NCI-H2171 treated with DMSO at 0.1 percent for 48 hours (cell line): ENCODE measurements at places on chromosomes 7 and 10.
A peak's percentile ranks its signal among the peaks of the same experiment; 100 is the strongest.

- DNase-seq = peak; percentile 71
These were observed 2.9 kb upstream of the MYOZ1 start for GRCh38 chr10:73644015-73644743.

DNA sequence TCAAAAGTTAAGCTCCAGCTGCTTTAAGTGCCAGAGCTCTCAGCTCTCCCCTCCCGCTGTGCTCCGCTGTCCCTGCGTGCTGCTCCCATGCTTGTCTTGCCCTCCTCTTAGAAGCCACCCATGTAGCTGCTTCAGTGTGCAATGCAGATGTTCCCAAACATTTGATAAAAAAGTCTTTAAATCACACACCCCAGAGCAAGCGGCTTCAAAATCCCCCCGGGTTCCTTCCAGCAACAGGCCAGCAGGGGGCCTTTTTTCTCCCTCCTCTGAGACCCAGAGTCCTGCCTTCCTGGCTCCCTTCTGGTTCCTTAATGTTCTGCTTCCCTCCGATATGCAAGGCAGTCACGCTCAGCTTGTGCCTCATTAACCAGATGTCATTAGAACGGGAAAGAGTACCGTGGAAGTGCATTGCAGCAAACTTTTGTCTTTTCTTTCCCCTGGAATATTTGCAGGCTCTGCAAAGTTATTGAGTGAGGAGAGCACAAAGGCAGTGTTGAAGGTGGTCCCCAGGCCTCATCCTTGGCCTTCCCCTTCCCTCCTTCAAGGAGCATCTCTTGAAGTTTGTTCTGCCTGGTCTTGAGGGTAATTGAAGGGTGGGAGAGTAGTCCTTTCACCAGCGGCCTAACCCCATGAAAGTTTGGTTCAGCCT lies 25.5 kb downstream of the LDB3 start:
- no peak for DNase-seq

- DNase-seq = no peak
These were observed 80.0 kb upstream of the STEAP1B start for GRCh38 chr7:22579961-22580360.

DNA sequence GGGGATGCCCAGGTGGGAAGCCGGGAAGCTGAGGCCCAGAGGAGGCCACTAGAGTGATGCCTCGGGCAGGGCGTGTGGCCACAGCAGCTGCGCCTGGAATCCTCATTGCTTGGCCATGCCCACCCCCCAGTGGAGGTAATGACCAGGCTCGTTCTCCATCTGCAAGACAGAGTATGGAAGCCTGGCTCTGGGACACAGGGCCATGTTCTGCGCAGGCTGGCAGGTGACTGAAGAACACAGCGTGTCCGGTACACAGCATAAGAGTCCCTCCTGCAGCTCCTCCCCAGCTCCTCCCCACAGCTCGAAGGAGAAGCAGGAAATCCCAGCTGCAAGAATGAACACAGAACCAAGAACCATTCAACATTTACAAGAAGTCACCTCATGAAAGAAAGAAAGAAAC lies 64.8 kb downstream of the SMURF1 start:
- DNase-seq = no peak

DNA sequence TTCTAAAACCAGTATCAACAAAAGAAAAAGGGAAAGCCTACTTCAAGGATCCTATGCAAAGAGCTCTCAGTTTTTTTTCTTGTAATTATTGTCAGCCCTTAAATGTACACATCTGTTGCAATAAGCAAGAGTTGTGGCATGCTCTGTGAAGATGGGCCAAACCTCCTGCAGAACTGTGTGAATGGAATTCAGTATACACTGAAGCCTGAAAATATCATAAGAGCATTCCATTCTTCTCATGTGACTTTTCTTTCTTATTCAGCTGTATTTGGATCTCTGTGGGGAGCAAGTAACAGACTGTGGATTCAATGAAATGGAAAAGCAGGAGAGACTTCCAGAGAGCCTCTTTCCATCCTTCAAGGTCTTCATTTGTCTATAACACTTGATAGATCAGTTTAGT lies 130.7 kb downstream of the SAMD9 start:
- no peak for DNase-seq

- no peak for DNase-seq
These were observed 16.6 kb upstream of the NRBF2 start for GRCh38 chr10:63116452-63117072.

DNA sequence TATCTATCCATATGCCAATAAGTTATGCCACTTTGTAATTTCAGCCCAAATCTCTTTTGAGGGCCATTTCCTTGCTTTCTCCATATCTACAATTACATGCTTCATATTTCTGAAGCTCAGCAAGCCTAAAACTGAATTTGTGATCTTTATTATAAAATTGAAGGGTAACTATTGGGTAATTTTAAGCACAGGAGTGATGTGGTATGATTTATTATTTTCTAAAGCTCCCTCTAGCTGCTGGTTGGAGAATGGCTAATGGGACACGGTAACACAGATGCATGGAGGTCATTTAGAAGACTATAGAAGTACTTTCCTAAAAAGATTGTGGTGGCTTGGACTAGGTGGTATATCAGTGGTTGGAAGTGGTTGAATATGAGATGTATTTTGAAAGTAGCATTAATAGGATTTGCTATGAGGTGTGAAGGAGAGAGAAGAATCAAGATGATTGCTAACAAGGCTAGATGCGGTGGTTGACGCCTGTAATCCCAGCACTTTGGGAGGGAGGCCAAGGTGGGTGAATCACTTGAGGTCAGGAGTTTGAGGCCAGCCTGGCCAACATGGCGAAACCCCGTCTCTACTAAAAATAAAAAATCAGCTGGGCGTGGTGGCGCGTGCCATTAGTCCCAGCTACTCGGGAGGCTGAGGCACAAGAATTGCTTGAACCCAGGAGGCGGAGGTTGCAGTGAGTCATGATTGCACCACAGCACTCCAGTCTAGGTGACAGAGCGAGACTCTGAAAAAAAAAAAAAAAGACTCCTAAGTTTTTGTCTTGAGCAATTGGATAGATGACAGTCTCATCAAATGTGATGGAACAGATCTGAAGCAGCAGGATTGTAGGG lies 13.9 kb downstream of the KLHDC10 start:
- DNase-seq = peak; percentile 22
